Upper lobe of right lung (tissue), 1 donor: ENCODE measurements at places on chromosomes 3 and 15. TPM values are rescaled to one million over a fixed set of nuclear protein-coding genes. Genes with fewer than 3 reads are reported as not detected.

DNA sequence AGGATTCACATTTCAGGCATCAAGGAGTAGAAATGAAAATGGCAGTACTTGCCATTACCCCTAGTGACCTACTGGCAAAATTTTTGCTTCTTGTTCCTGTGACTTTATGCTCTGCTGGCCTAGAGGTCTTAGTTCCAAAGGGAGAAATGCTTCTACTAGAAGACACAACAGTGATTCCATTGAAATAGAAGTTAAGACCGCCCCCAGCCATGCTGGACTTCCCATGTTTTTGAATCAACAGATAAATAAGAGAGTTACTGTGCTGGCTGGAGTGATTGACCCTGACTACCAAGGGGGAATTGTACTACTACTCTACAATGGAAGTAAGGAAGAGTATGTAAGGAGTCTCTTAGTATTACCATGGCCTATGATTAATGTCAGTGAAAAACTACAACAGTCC, 196.2 kb upstream of the AZI2 start:
- DNase-seq, result no peak

- DNase-seq, result no peak
These were observed 261.3 kb downstream of the RPLP1 start for GRCh38 chr15:69713726-69714559.

GRCh38 chr3:46361408-46362283, 7.7 kb downstream of the CCR2 start:
- no peak for DNase-seq

DNA sequence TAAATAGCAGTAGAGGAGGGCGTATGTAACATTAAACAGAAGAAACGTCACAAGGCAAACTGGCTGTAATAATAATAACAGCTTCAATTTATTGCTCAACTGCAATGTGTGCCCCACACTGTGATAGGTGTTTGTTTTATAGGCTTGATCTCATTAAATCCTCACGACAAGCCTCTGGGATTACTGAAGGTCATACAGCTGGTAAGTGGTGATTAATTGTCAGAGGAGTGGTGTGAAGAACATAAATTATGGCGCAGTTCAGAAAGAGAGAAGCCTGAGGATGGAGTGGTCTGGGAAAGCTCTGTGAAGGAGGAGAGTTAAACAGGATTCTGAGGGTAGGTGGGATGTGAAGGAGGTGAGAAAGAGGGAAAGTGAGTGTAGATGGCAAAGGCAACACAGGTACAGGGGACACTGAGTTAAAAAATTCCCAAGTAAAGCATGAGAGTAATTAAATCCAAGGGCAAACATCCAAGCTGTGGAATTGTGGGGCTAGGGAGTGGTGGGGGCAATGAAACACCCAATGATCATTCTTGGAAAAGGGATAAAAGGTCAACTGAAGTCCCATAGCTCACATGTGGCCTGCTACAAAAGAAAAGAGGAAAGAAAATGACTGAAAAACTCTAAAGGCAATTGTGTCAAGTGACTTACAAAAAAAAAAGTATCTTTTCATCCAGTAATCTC, 16.5 kb upstream of the GLCE start:
- DNase-seq, result no peak

- DNase-seq, result no peak
These were observed 27.9 kb downstream of the AKAP13 start for GRCh38 chr15:85408270-85408746.

RPUSD2 gene
- total RNA-seq, result 6.4 TPM
